Karpas-422 (cell line): ENCODE measurements at places on chromosomes 11 and 22. TPM values are rescaled to one million over a fixed set of nuclear protein-coding genes. Genes with fewer than 3 reads are reported as not detected.

GRCh38 chr11:62715150-62716130 lies 8.0 kb downstream of the GNG3 start:
- DNase-seq, result no peak

- no peak for DNase-seq
These were observed 7.3 kb downstream of the ANKK1 start for GRCh38 chr11:113394919-113395318.

DNA sequence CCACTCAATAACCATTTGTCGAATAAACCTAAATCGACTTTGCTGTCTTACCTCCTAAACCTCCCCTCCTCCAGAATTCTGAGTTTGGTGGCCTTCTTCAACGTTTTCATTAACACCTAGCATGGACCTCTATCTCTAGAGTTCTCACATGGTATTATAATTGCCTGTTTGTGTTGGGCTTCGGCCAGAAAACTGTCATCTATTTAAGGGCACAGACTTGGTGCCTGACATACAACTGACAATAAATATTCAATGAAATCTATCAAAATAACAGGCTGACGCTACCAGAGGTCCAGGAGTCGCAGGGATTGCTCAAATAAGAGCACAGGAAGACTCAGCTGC lies 687 bp downstream of the ALKBH8 start:
- no peak for DNase-seq

DNA sequence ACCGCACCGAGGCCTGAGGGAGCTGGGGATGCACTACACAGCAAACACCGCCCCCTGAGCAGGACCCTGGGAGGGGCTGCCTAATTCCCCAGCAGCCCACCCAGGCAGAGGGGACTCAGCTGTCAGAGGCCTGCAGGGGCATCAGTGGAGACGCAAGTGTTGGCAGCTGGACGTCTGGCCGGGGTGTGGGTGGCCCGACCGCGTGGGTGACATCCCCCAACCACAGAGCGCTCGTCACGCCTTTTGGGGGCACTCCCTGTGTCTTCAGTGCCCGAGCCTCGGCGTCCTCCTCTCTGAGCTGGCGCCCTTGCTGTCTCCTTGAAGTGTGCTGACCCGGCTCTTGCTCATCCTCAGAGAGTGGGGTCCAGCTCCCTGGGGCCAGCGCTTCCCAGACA lies 150.2 kb downstream of the BRD1 start:
- DNase-seq, result no peak

DNA sequence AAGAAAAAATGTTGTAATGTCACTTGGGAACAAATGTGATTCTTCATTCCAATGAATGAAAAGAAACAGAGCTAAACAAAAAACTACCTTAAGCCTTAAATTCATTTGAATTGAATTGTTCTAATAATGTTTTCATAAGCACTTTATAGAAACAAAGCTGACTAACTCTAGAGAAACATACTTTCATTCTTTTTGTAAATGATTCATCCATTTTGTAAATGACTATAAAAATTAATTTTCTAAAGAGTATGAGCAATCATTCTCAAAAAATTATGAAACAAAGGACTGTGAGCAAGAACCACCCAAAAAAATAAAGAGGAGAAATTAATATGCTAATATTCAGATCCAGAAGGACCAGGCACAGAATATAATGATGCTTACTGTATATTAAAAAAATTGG lies 986.5 kb upstream of the CHORDC1 start:
- DNase-seq, result no peak

GRCh38 chr11:122852074-122852795 lies 13.9 kb downstream of the CRTAM start:
- DNase-seq, result peak; percentile 50

GRCh38 chr22:19786959-19787848 lies 26.6 kb downstream of the TBX1 start:
- DNase-seq, result no peak

GRCh38 chr11:114826910-114827442 lies 148.6 kb downstream of the NXPE2 start:
- DNase-seq, result no peak

GRCh38 chr11:47215366-47215910 lies 664 bp downstream of the DDB2 start:
- peak; percentile 54 for DNase-seq

DNA sequence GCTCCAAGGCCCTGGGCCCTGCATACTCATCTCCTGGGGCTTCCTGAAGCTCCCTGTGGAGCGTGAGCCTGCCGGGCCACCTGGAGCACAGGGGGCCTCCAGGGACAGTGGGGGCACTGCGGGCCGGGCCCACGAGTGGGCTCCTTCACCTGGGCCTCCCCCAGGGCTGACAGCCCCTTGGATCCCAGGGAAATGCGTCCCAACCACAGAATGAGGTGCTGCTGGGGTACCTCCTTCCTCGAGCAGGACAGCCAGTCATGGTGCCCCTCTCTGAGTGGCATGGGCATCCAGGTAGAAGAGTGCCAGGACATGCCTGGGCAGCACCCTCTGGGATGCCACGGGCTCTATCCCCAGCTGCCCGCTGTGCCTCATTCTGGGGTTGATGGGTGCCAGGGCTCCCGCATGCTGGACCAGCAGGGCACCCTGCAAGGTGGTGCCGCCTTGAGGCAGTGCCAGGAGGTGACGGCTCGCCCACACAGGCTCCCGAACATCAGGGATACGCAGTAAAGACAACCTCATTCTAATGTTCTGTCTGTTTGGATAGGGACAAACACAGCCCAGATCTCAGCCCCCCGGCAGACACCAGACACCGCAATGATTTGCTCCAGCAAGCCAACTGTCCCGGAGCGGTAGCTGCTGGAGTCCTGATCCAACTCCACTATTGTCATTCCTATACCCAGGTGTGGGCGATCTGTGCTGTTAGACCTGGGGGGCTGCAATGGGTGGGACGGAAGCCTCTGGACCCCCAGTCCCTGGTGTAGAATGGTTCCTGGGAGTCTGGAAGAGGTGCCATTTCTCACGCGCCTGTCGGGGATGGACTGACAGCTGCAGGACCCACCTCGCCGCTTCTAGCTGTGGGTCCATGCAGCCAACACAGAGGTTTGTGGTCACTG lies 25.8 kb downstream of the KRTAP5-5 start:
- DNase-seq, result no peak

GRCh38 chr22:30561402-30562189 lies 12.9 kb downstream of the GAL3ST1 start:
- DNase-seq, result no peak

DNA sequence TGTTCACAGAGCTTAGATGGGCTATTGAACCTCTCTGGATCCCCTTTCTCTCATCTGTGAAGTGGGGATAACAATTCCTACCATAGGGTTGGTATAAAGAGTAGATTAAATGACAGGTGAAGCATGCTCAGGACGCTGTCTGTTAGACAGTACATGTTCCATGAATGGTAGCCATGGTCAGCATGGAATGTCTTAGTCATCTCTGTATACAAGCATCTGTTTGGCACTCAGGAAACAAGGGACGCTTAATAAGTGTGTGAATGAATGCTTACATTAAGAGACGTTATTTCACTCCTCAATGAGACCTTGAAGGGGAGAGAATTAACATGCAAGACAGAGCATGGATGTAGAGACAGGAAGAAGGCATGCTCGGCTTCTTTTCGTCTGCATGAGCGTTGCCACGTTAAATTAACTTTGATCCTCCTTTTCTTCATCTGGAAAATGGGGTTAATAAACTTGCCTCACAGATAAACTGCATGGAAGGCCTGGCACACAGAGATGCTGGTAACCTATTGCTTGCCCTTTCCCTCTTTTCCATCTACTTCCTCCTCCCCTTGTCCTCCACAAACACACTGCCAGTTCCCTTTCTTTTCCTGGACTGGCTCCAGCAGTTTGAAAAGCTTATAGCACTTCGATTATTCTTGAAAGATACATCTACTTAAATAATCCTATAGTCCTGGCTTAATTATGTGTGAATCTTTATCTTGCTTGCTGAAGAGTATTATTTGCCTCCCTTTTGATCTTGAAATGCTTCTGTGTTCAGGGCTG lies 267.2 kb upstream of the MTNR1B start:
- DNase-seq, result no peak

DNA sequence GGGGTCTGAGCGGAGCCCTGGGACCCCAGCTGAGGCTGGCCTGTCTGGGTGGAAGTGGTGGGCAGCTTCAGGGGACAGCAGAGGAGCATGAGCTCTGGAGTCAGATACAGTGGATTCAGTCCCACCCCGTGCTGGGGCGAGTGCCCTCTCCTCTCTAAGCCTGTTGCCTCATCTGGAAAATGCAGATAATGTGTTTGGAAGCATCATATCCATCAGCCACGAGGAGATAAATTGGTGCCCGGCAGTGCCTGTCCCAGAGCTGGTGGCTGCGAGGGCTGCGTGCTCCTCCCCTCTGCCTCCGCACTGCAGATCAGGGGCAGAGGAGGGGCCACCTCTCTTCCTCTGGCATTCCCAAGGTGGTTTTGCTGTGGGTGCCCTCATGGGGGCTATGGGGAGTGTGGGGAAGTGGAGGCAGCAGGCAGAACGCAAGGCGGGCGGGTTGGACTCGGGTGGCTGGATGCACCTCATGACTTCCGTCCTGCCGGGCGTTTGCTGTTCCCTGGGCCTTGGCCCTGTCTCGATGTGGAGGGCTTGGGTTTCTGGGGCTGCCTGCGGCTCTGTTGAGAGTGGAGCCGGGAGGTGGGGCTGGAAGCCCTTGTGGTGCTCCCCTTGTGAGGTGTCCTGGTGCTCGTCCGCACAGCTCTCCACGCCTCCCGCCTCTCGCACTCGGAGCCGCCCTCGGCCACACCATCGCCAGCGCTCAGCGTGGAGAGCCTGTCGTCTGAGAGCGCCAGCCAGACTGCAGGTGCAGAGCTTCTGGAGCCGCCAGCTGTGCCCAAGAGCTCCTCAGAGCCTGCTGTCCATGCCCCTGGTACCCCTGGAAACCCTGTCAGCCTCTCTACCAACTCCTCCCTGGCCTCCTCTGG lies 20.9 kb downstream of the MICALL1 start:
- no peak for DNase-seq

GRCh38 chr11:115368616-115369015 lies 135.6 kb downstream of the CADM1 start:
- DNase-seq, result no peak

DNA sequence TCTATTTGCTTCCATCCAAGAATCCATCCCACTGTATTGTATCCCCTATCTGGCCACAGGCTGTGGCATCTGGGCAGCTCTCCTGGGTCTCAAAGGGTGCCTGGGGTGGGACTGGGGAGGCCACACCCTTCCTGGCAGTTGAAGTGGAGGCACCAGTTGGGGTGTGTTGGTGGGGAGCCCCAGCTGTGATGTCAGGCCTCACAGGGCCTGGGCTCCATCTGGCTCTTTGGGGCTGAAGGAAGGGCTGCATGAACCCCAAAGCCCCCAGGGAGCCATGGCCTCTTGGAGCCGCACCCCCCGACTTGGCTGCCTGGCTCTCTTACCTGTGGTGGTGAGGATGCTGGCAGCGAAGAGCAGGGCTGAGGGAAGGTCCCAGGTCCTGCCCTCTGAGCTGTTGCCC lies 469 bp downstream of the KCNK7 start:
- peak; percentile 52 for DNase-seq

- DNase-seq, result no peak
These were observed 292.6 kb downstream of the TBC1D22A start for GRCh38 chr22:47055073-47055355.

- no peak for DNase-seq
These were observed 2.5 kb downstream of the CLDN25 start for GRCh38 chr11:113782134-113782533.

GRCh38 chr22:28411125-28411524 lies 268.5 kb downstream of the TTC28 start:
- no peak for DNase-seq

- DNase-seq, result no peak
These were observed 1.9 kb downstream of the TPP1 start for GRCh38 chr11:6617315-6617781.

MMP27 gene
- not detected in 2 replicates for total RNA-seq

KRTAP5-11 gene
- total RNA-seq, result not detected in 2 replicates

MAML2 gene
- 0.11 and 0.18 TPM in 2 replicates for total RNA-seq

GGTLC3 gene
- not detected in 2 replicates for total RNA-seq

OR5B21 gene
- total RNA-seq, result 1.9 and 9.3 TPM in 2 replicates

E2F8 gene
- total RNA-seq, result 4.1 and 8.4 TPM in 2 replicates

SCUBE1 gene
- total RNA-seq, result not detected in 2 replicates

DNAJB7 gene
- not detected in 2 replicates for total RNA-seq

GLYATL2 gene
- total RNA-seq, result not detected in 2 replicates

SLC17A6 gene
- not detected in 2 replicates for total RNA-seq

MYEOV gene
- 0.22 and 0.25 TPM in 2 replicates for total RNA-seq
